AG08396 (cell line): ENCODE measurements at places on chromosomes 16 and 17.

- no peak for DNase-seq
Measured at GRCh38 chr16:30998852-30999761, 11.3 kb downstream of the STX1B start.

GRCh38 chr16:2035431-2036199 lies 8.9 kb downstream of the NHERF2 start:
- peak; percentile 90 for DNase-seq

GRCh38 chr17:2337544-2338314 lies 428 bp downstream of the SGSM2 start:
- peak; percentile 91 for DNase-seq

DNA sequence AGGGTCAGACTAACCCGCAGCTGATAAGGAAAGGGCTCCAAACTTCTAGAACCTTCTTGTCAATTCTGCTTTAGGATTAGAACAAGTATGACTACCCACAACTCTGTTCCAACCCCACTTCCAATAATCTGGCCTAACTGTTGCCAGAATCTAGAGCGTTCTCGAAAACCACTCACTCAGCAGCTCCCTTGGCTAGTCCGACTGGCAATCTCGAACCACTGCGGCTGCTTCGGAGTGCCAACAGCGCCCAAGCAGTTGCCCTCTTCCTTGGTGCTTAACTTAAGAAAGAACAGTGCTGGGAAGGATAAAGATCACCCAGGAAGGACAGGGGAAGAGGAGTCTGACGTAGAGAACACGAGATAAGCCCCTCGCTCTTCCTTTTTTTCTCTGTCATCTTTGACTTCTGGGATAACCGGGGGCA lies 818 bp downstream of the DNAJC7 start:
- DNase-seq, result no peak

- no peak for DNase-seq
Measured at GRCh38 chr16:65684230-65684629, 562.4 kb upstream of the CDH11 start.

- no peak for DNase-seq
Measured at GRCh38 chr16:57264950-57265371, 19.5 kb downstream of the PLLP start.
